EL (cell line): ENCODE measurements at places on chromosomes 16 and 17.

GRCh38 chr17:80624864-80625263, 80.2 kb downstream of the RPTOR start:
- DNase-seq = no peak

- DNase-seq = no peak
Observed at GRCh38 chr17:76691379-76692191, 19.2 kb downstream of the MXRA7 start.

DNA sequence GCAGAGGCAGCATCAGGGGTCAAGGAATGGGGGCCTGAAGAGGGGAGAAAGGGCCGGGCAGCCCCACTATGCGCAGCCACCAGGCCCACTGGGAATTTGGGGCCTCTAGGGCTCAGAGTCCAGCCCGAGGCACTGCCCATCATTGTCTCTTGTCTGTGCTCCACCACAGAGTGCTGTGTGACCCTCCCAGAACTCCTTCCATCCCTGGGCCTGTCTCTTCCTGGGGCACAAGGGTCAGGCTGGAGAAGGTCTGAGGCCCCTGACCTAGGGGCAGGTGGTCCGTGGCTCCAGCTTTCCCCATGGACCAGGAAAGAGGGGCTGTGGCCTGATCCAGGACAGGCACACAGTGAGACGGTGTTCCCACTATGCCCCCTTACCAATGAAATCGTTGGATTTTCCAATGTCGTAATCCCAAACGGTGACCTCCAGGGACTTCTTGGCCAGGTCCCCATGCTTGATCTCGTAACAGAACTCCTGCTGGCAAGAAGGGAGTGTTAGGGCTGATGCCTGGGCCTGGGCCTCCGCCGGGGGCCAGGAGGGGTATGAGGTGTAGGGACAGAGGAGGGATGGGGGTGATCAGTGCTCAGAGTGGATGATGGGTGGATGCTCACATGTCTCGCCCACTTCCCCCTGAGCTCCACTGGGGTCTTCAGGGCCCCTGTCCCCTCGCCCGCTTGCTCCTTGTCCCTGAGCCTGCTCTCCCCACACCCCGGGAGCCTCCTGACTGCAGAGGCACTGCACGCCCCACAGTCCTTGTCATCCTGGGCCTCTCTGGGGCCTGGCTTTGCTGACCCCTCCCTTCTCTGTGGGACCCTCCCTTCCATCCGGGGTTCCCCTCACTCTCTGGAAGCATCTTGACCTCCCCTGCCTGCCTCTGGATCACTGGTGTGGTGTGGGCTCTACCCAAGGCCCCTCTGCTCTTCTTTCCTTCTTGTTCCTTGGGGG, 10.7 kb downstream of the SCGB1C2 start:
- DNase-seq = no peak

DNA sequence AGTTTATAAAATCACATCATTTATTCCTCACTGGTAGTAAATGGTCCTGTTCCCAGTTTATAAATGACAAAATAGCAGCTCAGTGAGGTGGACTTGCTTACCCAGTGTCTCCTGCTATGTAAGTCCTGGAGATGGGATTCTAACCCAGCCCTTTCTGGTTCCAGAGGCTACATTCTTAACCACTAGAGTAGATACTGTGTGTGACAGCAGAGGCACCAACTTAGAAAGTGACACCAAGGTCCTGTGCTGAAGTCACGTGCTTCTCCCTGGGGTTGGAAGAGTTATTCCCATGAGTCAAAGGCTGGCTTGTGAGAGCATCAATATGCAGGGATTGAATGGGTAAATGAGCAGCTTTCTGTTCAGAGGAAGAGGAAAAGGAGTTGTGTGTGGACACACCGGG, 167.3 kb upstream of the IRX3 start:
- DNase-seq = no peak

GRCh38 chr16:29148867-29149272, 164.0 kb downstream of the LAT start:
- no peak for DNase-seq

DNA sequence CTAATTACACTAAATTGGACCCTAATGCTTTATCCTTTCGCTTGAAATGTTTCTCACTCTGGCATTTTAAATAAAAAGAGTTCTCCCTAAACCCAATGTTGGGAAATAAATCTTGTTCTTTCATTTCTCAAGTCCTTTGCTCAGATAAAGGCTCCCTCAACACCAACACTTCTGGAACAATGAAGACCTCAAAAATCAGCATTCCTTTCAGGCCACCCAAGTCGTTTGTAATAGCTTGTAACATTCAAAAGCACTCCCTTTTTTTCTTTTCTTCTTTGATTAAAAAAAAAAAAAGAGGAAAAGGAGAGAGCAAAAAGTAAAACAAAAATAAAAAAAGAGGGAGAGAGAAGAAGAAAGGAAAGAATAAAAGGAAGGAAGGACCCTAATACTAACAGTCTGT, 23.3 kb upstream of the FOXJ1 start:
- DNase-seq = no peak

DNA sequence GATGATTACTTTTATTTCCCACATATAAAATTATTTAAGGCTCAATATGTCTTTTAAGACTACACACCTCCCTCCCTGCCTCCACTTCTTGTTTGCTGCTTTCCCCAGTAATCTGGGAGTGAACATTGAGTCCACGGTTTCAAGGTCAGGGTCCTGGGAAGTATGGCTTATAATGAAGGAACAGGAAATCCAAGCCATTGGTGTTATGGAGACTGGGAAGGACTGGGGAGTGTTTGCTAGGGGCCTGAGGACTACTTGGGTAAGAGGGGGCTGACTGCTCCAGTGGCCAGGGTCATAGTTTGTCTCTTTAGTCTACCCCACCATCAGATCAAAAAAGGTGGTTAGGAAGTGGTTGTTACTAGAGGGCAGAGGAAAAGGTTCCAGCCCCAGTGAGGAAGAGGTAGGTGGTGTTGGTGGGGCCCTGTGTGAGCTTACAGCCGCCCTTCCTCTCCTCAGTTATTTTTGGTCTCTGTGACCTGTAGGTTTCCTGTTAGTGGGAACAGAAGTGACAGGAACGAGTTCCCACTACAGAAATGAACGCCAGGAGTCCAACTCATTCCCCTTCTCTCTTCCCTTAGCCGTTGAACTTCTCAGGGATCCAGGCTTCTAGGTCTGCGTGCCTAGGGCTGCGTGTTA, 742 bp upstream of the SLC16A13 start:
- no peak for DNase-seq

DNA sequence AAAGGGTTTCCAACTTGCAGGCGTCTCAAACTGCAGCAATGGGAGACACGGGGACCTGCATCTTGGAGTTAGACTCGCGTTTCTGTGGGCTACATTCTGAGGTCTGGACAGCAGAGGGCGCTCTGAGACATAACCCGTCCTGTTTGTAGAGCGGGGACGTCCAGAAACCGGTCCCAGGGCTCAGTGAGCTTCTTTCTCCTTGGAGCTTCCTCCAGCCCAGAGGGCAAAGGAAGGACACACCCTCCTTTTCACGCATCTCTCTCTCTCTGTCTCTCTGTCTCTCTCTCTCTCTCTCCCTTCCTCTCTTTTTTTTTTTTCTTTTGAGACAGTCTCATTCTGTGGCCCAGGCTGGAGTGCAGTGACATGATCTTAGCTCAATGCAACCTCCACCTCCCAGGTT, 19.8 kb downstream of the COX4I1 start:
- peak; percentile 81 for DNase-seq

- peak; percentile 84 for DNase-seq
Observed at GRCh38 chr17:40317345-40317873, 8.4 kb downstream of the RARA start.

GRCh38 chr17:48472411-48473281, 42.6 kb upstream of the SKAP1 start:
- peak; percentile 91 for DNase-seq

GRCh38 chr16:3728424-3729160, 11.3 kb upstream of the TRAP1 start:
- DNase-seq = no peak

- no peak for DNase-seq
Observed at GRCh38 chr17:50771991-50772785, 4.9 kb upstream of the ANKRD40CL start.

- DNase-seq = no peak
Observed at GRCh38 chr17:58378733-58379510, 26.9 kb upstream of the SUPT4H1 start.

- DNase-seq = no peak
Observed at GRCh38 chr16:85948138-85948509, 49.2 kb downstream of the IRF8 start.

DNA sequence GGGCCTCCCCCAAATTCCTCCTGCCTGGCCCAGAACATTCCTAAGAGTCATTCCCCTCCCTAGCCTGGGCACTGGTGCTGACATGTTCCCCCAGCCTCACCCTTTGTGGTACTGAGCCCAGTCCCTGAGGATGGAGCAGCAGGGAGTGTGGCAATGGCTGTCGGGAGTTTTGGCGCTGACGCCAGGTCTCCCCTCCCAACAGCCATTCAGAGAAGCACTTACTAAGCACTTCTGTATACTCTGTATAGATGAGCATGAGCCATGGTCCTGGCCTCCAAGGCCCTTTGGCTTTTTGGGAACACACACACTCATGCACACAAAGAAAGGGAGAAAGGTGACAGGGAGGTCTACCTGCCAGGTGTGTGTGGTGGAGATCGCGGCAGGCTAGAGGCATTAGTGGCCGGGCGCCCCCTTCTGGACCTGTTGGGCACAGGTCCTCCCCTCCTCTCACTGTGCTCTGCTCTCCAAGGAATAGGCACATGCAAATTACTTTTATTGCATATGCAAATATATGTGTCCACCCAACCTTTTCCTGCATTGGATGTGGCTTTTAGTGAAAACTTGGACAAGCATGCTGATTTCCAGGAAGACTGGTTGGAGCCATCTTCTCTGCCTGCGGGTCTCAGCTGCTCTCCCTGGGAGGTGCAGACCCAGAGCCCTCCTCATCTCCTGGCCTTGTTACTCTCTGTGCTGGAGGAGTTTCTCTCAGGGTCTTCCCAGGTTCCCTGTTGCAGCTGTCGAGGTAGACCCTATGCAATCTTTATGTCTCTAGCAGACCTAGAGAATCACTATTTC, 17.4 kb upstream of the C17orf107 start:
- DNase-seq = peak; percentile 31

- DNase-seq = no peak
Observed at GRCh38 chr17:83024218-83024971, 55.0 kb upstream of the METRNL start.

DNA sequence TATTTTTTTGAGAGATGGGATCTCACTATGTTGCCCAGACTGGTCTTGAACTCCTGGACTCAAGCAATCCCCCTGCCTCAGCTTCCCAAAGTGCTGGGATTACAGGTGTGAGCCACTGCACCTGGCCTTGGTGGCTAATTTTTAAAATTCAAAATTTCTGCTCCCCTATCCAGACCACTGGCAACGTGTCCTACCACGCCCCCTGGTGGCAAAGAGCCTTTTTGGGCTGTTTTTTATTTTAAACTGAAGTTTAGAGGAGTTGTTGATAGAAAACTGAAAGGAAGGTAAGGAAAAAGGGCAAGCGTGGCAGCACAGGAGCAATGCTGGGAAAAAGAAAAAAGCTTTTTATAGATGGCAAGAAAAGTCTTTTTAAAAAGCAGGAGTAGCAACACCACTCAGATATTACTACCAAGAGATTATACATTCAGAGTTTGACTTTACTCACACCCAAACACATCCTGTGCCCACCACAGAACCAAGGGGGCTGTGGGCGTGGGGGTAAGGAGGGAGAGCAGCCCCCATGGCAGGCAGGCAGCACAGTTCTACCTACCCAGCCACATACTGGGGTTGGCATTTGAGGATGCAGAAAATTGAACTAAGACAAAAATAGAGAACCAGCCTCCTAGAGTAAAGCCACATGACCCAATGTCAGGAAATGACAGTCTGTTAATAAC, 4.2 kb upstream of the MXRA7 start:
- peak; percentile 61 for DNase-seq
